ENCODE measurements at places on chromosomes 13 and 19.
A peak's percentile ranks its signal among the peaks of the same experiment; 100 is the strongest.

DNA sequence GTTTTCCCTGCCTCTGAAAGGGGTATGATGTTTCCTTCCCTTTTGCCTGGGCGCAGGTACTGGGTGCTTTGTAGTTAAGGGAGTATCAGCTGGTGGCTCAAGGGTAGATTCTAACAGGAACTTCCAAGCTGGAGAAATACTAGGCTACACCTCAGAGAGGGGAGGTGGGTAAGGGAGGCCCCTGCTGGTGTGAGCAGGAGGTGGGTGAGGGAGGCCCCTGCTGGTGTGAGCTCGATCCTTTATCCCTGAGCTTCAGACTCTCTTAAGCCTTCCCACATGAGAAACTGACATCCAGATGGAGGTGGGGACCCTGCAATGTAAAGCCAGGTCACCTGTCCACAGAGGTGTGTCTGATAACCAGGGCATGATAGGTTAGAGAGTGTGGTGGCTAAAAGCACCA lies 32.1 kb downstream of the CYP2B6 start:
- no peak for DNase-seq

GRCh38 chr13:108278466-108278865 lies 8.9 kb downstream of the TNFSF13B start:
- DNase-seq = no peak

DNA sequence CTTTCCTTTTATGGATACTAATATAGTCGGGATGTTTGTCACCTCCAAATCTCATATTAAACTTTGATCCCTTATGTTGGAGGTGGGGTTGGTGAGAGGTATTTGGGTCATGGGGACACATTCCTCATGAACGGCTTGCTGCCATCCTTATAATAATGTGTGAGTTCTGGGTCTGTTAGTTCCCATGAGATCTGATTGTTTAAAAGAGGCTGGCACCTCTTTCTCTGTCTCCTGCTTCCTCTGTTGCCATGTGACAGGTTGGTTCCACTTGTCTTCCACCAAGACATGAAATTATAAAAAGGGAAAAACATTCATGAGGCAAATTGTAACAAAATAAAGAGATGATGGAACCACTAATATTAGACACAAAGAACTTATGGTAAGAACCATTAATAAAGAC lies 107.8 kb upstream of the ATXN8OS start:
- no peak for DNase-seq

DNA sequence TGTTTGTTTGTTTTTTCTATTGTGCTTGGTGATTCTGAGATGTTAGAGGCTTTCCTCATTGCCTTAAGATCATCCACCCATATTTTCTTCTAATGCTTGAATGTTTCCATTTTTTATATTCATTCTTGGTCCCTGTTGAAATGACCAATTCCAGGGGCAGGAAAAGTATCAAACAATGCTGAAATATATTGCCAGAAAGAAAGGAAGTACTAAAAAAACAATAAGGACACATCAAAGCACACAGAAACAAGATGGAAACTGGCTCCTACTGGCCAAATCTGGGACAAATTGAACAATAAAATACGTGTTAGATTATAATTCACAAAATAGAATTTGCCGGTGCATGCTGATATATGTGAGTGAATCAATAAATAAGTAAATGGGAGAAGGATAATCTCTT lies 23.9 kb downstream of the ZDHHC20 start:
- no peak for DNase-seq

GRCh38 chr19:17633700-17634099 lies 54.5 kb downstream of the UNC13A start:
- DNase-seq = no peak

GRCh38 chr19:16608290-16608739 lies 19.7 kb downstream of the MED26 start:
- peak; percentile 73 for DNase-seq

- DNase-seq = no peak
Observed at GRCh38 chr13:56396318-56396717, 744.4 kb upstream of the PRR20A start.

- no peak for DNase-seq
Observed at GRCh38 chr19:507286-508203, at the start of gene TPGS1. TSS of gene TPGS1 (plus strand) at chr19:507497. CDS start at chr19:507507, 10 bp downstream.

Data from astrocyte (in vitro differentiated cells and primary cell).